K562 (cell line): ENCODE measurements at places on chromosomes 12 and 14. TPM values are rescaled to one million over a fixed set of nuclear protein-coding genes. Genes with fewer than 3 reads are reported as not detected.

GRCh38 chr12:104827587-104827986 lies 130.5 kb downstream of the SLC41A2 start:
- DNase-seq: peak; percentile 17

DNA sequence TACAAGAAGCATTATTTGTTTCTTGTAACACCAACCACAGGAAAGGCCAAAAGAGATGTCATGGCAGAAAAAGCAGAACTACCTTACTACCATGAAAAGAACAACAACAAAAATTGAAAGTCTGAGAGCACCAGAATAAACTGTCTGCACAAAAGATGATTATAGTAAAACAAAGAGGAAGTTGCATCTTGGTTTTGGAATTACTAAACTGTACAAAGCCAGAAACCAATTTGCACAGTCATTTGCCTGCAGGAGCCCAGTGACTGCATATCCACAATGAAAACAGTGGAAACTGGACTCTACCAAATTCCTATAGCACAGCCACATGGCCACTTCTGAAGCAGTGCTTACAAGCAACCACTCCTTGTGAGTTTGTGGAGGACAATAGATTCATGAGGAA lies 276.2 kb downstream of the SSPN start:
- no peak for DNase-seq

DNA sequence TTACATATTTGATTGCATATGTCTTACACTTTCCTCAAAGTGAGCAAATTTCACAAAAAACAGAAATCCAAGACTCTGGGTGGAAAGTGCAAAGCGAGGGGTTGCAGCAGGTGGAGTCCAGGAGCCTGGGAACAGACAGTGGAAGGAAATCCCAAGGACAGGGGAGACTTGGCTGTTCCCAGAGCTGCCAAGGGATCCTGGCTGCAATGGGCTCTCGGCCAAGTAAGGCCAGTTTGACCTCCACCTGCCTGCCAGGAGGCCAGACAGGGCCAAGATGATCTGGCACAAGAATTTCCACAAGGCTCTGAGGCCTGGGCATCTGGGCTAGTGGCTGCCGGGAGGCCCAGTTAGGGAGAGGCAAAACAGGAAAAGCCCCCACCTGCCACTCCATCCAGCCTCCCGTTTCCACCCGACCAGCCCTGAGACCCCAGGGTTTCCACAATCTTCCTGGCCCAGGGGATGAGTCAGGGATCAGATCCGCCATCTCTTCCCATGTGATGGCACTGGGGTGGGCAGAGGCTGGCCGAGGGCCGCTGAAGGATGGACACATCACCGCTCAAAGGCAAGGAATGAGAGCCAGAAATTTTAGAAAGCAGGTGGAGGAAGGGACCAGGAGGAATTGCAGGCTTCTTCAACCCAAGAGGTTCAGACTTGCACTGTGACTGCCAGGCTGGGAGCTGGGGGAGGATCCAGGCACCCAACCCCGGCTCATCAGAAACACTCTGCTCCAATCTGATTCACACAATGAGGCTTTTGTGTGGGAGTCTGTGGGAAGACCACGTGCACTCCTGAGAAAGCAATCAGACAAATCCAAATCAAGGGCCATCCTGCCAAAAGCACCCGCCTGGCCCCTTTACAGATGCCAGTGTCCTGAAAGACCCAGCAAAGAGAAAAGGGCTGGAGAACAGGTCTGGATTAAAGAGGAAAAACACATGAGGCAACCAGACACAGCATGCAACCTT lies 16.3 kb downstream of the SCARB1 start:
- DNase-seq: no peak

CAPZA3 gene
- total RNA-seq: not detected in 2 replicates

RNASE1 gene
- 6.4 and 6.8 TPM in 2 replicates for total RNA-seq

FOXN4 gene
- not detected in 2 replicates for total RNA-seq

AHSA1 gene
- total RNA-seq: 168 and 175 TPM in 2 replicates
